ENCODE measurements at places on chromosomes 11 and 22.

DNA sequence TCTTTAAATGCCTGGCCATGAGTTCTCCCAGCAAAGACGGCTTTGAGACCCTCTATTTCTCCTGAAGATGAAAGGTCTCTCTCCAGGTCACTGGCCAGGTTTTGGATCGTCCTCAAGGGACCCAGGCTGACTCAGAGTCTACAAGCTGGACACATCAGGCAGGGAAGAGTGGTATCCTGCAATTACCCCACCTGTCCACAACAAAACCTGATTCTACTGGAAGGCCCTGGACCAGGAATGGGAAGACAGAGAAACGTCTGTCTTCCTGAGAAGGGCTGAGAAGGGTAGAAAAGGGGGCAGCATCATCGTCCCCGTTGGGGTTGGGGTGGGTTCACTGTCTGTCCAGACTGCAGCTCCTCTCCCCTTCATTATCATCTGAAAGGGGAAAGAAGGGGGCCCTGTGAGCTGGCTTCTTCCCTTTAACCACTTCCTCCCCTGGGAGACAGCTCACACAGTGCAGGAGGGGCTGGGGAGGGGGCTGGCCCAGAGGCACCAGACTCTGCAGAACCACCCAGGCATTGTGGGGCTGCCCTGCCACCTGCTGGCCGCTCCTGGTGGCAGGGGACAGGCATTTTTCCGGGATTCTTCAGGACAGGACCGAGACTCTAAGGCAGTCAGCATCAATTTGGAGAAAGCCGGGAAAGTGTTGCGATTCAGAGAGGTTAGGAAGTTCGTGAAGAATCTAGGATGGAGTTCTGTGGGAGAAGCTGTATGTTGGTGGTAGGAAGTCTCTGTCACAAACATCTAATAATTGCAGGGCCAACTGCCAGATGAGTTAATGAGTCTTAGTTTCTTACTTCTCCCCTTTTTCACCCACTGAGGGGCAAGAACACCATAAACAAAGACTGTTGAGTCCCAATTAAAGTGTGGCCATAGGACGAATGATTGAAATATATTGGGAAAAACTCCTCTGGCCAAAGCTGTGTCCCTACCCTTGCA lies 57.6 kb downstream of the SYN3 start:
- peak; percentile 64 for DNase-seq

DNA sequence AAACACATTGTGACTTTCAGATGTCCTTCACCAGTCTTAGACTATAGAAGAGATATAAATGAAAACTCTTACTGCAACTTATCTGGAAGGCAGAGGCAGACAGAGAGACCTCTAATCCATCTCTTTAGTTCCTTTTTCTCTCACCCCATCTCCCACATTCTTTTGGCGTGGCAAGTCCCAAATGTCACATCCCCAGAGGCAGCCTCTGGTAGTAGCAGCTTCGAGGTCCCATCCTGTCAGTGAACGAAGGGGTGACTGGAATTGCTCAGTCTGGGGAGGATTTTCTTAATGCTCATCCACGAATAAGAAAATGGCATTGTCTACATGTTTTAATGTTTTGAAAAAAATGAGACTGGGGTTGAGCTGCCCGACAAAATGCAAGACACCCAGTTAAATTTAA lies 201.4 kb downstream of the GRIA4 start:
- no peak for DNase-seq

GRCh38 chr11:28524098-28524497 lies 415.9 kb downstream of the METTL15 start:
- no peak for DNase-seq

- DNase-seq: no peak
Observed at GRCh38 chr11:114250993-114251814, 45.0 kb upstream of the NNMT start.

- DNase-seq: peak; percentile 55
Observed at GRCh38 chr11:128552783-128553661, 34.3 kb downstream of the ETS1 start.

- DNase-seq: no peak
Observed at GRCh38 chr22:38919631-38920190, 37.7 kb upstream of the APOBEC3A start.

DNA sequence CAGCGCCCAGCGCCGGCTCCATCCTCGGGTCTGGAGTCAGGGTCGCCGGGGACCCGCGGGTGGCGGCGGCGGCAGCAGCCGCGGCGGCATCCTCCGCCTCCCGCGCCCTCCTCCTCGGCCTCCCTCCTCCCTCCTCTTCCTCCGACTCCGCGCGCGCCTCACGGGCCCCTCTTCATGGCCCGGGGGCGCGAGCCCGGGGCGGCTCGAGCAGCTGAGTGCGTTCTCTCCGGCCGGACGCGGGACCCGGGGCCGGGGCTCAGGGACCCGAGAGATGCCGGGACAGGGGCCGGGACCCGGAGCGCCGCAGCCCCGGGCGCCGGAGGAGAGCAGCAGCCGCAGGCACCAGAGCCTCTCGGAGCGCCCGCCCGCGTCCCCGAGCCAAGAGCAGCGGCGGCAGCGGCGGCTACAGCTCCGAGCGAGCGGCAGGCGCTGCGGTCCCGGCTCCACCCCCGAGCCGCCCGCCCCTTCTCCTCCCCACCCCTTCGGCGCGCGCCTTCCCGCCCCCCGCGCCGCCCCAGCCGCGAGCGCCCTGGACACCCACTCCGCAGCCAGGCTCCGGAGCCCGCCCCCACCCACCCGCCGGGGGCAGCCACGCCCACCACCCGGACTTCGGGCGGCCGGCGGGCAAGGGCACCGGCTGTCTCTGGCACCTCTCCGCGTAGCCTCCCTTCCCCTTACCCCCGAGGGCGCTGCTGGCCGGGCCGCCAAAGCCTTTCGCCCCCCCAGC lies at the start of gene CHST1:
Gene CHST1, minus strand, starts transcription at position 417 of the 727 bp plus-strand sequence. CDS start 14,699 bp downstream, outside the sequence.
- peak; percentile 56 for DNase-seq

GRCh38 chr11:74731301-74732094 lies at the start of gene CHRDL2:
Gene CHRDL2, minus strand, starts transcription at chr11:74731426. Its CDS starts 538 bp downstream, at chr11:74730888.
- no peak for DNase-seq
